ENCODE measurements at places on chromosomes 7 and 10.

DNA sequence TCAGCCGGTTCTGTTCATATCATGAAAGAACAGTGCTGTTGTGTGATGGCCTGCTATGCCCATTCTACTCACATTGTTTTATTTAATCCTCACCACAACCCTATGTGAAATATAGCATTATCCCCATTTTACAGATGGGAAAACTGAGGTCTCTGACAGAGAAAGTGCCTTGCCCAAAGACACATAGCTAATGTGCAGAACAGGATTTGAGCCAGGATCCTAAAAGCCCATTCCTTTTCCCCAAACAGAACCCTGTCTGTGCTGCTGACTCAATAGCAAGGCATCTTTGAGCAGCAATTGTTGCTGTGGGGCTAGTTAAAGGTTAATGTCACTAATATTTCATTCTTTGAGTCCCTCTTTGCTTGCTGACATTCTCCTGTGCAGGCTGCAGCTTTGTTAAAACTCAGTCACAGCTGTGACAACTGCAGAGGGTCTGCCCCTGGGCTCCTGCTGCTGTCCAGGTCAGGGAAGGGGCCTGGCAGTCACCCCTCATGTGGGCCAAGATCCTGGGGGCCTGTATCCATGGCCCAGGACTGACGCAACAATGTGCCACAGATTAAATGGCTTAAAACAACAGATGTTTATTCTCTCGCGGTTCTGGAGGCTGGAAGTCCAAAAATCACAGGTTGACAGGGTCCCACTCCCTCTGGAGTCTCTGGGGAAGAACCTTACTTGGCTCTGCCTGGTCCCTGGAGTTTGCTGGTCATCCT lies 40.4 kb downstream of the AFAP1L2 start:
- DNase-seq, result no peak

- DNase-seq, result no peak
Measured at GRCh38 chr10:8275911-8276310, 221.4 kb downstream of the GATA3 start.

DNA sequence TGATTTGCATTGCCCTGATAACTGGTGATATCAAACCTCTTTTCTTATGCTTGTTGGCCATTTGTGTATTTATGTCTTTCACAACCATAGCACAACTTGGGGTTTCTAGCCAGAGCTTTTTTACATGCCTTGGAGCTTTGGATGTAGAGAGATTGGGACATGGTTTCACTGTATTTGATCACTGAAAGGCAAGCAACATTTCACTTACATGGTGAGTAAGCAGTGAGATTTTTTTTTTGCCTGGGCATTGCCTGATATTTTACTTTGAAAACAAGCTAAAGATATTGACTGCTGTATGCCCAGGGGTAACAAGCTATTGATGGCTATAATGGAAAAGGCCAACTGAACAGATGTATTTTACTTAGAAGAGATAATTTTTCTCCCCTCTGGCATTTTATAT lies 259.0 kb downstream of the PHTF2 start:
- DNase-seq, result no peak

DNA sequence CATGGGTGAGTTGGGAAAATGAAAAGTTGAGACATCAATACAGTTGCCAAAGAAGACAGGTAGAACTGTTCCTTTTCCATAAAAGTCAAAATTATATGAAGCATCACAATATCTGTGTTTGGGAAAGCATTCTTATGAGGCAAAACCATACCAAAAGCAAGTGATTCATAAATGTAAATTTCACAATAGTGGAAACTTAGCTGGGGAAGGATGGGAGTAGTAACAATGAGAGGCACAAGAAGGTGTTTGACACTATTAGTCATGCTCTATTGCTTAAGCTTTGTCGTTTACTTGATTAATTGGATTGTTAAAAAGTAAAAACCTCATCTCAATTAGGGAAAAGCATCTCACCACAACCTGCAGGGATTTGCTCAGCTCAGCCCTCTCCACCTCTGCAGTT lies 240.2 kb downstream of the C7orf25 start:
- DNase-seq, result no peak

- no peak for DNase-seq
Measured at GRCh38 chr7:129437190-129437589, 3.0 kb downstream of the STRIP2 start.

DNA sequence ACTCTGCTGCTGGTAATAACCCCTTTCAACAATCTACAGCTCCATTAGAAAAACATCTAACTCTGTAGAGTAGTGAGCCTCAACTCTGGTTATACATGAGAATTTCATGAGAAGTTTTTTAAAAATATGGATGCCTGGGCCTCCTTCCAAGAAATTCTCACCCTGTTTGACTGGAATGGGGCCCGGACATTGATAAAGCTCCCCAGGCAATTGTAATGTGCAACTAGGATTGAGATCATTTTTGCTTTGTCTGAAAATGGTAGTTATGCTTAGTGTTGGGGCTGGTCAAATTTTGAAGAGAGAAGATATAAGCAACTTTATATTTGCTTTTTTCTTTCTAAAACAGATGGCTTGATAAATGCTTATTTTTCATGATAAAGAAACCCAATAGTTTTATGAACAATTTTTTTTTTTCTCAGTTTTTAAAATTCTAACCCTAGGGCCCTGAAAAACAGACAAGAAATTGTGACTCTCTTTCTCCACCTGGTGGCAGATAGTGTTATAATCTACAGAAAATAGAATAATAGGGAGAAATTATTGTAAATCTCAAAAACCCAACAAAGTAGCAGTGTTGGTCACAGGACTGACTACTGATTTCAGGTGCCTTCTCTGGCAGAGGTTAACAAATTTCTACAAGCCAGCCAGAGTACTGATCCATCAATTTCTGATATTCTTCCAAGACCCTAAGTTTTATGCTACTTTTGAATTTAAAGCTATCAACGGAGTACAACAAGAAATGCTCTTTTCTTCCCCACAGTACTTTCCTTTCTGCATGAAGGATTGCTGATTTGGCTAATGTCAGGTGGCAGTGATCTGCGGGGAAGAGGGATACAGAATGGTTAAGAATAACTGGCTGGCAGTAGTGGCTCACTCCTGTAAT lies 174.8 kb downstream of the DKK1 start:
- no peak for DNase-seq

- DNase-seq, result no peak
Measured at GRCh38 chr7:70720191-70720873, 411.6 kb upstream of the GALNT17 start.

GRCh38 chr10:52459097-52459496 lies 145.0 kb downstream of the DKK1 start:
- no peak for DNase-seq

- no peak for DNase-seq
Measured at GRCh38 chr7:130134106-130134636, 63.8 kb downstream of the KLHDC10 start.

DNA sequence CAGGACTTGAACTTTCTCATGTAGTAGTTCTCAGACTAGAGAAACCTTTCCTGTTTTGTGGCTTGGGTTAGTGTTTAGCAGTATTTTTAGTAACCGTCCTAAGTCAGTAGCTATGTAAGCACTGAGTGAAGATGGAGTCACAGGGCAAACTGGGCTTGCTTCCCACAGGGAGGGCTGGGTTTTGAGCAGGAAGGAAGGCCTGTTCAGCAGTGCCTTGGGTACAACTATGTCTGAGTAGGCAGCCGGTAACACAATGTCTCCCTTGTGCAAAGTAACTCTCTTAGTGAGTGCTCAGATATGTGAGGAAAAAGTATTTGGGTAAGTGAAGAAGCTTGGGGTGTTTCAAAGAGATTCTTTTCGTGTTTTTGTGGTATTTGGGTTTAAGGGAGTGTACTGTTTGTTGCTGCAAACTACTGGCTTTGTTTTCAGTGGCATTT lies 96.4 kb downstream of the CCSER2 start:
- peak; percentile 89 for DNase-seq

GRCh38 chr10:77175631-77176222 lies 461.9 kb downstream of the KCNMA1 start:
- DNase-seq, result no peak

DNA sequence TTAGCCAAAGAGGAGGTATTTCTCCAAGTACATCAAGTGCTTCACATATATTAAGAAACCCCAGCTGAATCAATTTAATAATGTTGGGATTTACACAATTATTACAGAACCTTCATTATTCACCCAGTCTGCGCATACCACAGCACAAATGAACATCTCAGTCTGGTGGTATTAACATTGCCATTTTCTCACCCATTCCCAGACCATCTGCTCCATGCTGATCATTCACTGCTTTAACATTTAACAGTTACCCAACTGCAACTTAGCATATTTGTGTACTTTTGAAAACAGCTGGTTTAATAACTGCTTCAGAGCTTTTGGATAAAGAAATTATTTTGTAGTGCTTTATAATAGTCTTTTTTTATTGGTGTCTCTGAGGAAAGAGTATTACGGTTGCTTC lies 1072.1 kb downstream of the NXPH1 start:
- no peak for DNase-seq

GRCh38 chr10:44908066-44908749 lies 2.9 kb upstream of the TMEM72 start:
- DNase-seq, result no peak

GRCh38 chr10:90738885-90739284 lies 119.0 kb downstream of the HTR7 start:
- no peak for DNase-seq

DNA sequence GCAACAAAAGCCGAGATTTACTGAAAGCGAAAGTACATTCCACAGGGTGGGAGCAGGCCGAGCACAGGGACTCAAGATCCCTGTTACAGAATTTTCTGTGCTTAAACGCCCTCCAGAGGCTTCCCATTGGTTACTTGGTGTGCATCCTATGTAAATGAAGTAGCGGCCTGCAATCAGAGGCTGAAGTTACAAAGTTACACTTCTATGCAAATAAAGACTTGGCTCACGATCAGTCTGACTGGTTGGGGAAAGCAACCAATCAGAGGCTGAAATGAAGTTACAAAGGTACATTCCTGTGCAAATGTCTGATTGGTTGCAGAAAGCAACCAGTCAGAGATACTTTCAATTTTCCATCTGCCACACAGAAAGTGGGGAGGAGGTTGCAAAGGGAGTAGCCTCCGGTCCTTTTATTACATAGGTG lies 4.1 kb downstream of the ACBD7 start:
- peak; percentile 45 for DNase-seq

DNA sequence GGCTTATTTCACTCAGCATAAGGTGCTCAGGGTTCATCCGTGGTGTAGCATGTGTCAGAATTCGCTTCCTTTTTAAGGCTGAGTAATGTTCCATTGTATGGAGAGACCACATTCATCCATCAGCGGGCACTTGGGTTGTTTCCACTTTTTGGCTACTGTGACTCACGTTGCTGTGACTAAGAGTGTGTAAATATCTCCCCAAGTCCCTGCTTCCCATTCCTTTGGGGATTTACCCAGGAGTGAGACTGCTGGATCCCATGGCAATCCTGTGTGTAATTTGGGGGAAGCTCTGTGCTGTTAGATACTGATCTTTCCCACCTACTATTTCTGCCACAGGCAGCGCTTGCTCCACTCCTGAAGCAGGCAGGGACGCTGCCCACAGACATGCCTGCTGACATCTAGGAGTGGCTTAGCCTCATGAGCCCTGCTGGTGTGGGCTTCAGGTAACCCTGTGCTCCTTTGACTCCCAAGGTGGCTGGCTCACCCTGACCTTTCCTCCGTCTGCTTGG lies 346.0 kb downstream of the FRMD4A start:
- no peak for DNase-seq

GRCh38 chr10:114402871-114403540 lies 1.3 kb downstream of the AFAP1L2 start:
- DNase-seq, result no peak

GRCh38 chr7:128783143-128783861 lies 7.7 kb upstream of the OPN1SW start:
- peak; percentile 47 for DNase-seq

- DNase-seq, result peak; percentile 9
Measured at GRCh38 chr7:21352540-21353387, 75.1 kb upstream of the SP4 start.

DNA sequence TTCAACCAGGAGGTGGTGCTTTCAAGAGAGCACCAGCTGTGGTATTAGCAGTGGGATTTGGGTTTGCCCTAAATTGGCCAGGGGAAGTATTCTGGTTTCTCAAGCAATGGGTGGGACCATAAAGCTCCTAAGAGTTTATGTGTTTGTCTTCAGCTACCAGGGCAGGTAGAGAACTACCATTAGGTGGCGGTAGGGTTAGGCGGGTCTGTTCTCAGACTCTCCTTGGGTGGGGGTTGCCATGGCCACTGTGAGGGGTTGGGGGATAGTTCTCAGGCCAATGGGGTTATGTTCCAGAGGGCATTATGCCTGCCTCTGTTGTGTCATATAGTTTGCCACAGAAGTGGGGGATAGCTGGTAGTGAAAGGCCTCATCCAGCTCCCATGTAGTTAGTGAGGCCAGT lies 47.7 kb upstream of the BICC1 start:
- no peak for DNase-seq

DNA sequence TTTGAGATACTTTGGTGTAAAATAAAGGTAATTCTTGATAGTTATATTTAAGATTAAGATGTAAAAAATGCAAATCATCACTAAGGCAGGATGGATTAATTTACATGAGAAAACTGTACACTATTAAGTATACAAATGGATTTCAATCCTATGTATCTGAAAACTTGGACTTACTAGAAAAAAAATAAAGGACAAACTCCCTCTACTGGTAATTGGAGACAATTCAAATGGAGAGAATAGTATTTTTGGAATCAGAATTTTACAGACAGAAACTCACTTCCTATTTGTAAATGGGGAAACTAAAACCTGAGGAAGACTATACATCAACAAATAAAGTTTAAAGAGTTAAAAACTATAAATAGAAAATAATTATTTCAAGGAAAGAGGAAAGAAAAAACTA lies 62.6 kb downstream of the CUL2 start:
- DNase-seq, result no peak

GRCh38 chr10:7492660-7493046 lies 81.8 kb upstream of the SFMBT2 start:
- DNase-seq, result no peak

DNA sequence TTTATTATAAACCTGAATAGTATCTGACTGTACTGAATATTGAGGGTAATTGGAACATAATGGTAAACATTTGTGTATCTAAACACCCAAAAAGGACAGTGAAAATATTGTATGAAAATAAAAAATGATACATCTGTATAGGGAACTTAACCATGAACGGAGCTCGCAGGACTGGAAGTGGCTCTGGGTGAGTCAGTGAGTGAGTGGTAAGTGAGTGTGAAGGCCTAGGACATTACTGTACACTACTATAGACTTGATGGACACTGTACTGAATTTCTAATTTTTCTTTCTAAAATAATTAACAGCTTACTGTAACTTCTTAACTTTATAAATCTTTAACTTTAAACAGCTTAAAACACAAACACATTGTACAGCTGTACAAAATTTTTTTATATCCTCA lies 454.5 kb upstream of the FZD8 start:
- DNase-seq, result no peak
